ENCODE measurements at places on chromosomes 3 and 15.

DNA sequence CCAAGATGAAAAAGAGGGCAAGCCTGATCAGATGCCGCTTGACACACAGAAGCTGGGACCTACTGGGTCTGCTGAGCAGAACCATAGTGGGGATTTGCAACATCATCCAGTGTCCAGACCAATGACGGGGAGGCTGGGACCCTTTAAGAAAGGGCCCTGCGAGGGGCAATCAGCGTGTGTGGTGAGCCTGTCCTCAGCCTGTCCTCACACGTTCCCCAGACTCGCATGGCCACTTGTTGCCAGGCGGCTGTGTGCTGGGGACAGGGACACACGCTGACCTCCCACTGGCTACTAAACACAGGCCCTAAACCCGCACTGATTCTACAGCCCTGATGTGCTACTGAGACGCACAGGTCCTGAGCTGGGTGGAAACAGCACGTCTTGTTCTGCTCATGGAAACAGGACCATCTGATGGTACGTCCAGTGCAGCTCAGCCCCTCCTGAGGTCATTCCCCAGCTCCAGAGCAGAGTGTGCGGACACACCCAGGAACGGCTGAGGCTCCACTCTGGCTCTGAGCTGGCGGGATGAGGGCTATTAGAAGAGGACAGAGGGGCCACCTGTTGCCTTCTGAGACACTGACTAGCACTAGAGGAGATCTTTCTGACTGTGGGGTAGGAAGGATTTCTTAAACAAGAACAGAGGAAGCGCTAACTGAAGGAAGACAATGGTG, 24.4 kb downstream of the PCSK6 start:
- DNase-seq = no peak

- no peak for DNase-seq
These were observed 339.1 kb upstream of the RGMA start for GRCh38 chr15:93428150-93428549.

DNA sequence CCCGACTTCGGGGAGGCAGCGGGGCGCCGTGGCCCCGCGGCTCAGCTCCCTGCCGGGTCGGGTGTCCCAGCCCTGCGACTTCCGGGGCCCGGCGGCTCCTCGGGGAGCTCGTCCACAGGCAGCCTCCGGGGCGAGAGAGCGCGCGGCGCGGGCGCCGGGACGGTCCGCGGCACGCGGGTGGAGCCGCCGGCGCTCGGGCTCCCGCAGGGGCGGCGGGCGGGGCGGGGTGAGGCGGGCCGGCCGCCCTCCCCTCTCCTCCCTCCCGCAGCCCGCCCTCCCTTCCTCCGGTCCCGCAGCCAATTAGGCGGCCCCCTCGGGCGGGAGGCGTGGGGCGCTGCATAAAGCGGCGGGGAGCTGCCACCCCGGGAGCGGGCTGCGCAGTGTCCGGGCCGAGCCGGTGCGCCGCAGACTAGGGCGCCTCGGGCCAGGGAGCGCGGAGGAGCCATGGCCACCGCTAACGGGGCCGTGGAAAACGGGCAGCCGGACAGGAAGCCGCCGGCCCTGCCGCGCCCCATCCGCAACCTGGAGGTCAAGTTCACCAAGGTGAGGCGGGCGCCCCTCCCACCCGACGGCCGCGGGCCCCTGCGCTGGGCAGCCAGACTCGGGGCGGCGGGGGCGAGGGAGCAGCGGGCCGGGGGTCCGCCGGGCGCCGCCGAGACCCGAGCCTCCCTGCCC, at the start of gene ALDH1A3:
Gene ALDH1A3, plus strand, starts transcription at position 368 of the 675 bp plus-strand sequence. Its CDS starts 77 bp downstream, at position 445.
- DNase-seq = peak; percentile 56

GRCh38 chr3:152097120-152097519, 171.6 kb upstream of the MBNL1 start:
- DNase-seq = no peak

DNA sequence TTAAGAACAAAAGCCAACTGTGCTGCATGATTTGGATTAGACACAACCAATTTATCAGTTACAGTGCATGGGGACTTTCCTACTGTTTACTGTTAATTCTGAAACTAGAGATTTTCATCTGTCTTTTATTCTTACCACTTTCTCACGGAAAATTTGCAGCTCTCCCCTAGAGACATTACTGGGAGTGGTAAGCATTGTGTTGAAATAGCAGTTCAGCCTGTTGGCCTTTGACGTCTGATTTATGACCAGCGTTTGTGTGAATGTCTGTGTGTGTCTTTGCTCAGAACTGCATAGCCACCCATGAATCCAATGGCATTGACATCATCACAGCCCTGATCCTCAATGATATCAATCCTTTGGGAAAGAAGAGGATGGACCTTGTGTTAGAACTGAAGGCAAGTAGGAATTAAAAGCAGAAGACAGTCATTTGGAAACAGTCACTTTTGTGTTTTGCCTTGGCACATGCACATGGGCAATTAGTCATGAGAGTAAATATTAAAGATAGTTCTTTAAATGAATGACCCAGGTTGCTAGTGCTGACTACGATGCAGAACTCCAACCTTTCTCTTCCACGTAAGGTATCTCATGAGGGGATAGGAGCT, 202.2 kb upstream of the BHLHE40 start:
- no peak for DNase-seq

- DNase-seq = peak; percentile 23
These were observed 5.1 kb downstream of the RNU6-1 start for GRCh38 chr15:67834581-67835296.

DNA sequence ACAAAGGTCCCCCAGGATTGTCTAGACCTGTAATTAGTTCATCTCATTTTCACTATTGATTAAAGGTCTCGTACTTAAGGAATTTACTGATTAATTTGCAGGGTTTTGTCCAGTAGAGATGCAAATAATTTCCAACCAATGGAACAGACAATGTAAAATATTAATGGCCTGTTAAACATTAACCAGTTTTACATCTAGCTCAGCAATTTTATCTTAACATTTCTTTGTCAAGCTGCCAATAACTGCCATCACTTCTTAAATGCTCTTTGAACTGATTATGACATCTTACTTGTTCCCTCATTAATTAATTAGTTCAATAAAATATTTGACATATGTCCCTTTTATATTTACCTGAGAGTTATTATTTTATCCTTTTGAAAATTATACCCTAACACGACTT, 9.4 kb upstream of the STRIT1 start:
- DNase-seq = no peak

GRCh38 chr15:99347574-99347973, 96.3 kb downstream of the LRRC28 start:
- DNase-seq = no peak

- DNase-seq = no peak
These were observed 2.8 kb upstream of the XCR1 start for GRCh38 chr3:46029953-46030543.

GRCh38 chr15:72175186-72176044, 22.2 kb downstream of the GRAMD2A start:
- no peak for DNase-seq

DNA sequence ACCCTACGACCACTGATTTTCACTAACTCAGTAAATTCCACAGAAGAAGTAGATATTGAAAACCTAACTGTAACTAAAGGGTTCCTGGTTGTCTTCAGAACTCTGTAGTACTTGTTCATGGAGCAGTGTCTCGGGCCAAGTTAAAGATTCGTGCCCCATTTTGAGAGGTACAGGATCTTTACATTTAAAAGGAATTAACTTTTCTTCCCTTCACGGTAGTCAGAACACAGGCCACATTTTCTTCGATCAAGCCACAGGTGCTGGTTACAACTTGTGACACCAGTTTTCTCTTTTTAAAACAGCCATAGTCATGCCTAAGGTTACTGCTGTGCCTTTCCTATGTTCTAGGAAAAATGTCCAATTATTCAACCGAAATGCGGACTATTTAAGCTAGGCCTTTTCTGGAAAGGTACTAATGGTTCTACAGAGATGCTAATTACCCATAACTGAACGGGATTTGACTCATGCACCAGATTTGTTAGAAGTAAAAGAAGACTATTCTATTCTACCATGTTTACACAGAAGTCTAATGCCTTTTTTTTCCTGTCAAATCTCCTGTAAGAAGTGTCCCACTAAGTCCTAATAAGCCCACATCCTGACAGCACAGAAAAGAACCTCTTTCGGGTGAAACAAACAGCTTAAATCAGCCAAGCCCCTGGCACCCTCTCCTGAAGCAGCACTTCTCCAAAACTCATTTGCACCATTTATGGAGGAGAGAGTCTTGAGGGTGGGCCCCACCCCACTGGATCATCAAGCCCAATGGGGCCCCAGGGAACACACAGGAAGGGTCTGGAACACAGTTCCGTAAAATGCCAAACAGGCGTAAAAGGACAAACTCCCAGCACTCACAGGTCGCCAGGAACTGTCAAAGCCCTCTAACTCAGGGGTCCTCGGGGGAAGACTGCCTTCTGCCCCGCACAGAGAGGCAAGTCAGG, 1.9 kb downstream of the LRIG1 start:
- DNase-seq = no peak

GRCh38 chr15:82186161-82186560, 76.4 kb downstream of the EFL1 start:
- DNase-seq = no peak

GRCh38 chr3:122410639-122411038, 5.2 kb downstream of the WDR5B start:
- no peak for DNase-seq

- no peak for DNase-seq
These were observed 723.1 kb downstream of the NR2F2 start for GRCh38 chr15:97053635-97054034.

Data from frontal cortex (tissue), 4 donors.